Endothelial cell of umbilical vein (primary cell): ENCODE measurements at places on chromosomes 12 and 14. TPM values are rescaled to one million over a fixed set of nuclear protein-coding genes. Genes with fewer than 3 reads are reported as not detected.

LRP1-AS gene
- not detected in 2 replicates for total RNA-seq

TBC1D30 gene
- total RNA-seq = 4.4 and 7.4 TPM in 2 replicates

AKAP3 gene
- 0.62 TPM in 1 of 2 replicates, not detected in the other for total RNA-seq

NKX2-1 gene
- not detected in 2 replicates for total RNA-seq

IFNG-AS1 gene
- not detected in 2 replicates for total RNA-seq

ANG gene
- 5.7 and 6.2 TPM in 2 replicates for total RNA-seq

BMP4 gene
- total RNA-seq = 201 and 238 TPM in 2 replicates

PLEKHA5 gene
- 12.7 and 13.4 TPM in 2 replicates for total RNA-seq

HOXC4 gene
- 0.58 TPM in 1 of 2 replicates, not detected in the other for total RNA-seq

COCH gene
- 0.88 and 1.9 TPM in 2 replicates for total RNA-seq

NANOG gene
- not detected in 2 replicates for total RNA-seq

KRT71 gene
- total RNA-seq = not detected in 2 replicates

TSPAN9 gene
- total RNA-seq = 55.1 and 66.8 TPM in 2 replicates

SCNN1A gene
- 0.18 TPM in 1 of 2 replicates, not detected in the other for total RNA-seq

PMCH gene
- 1.1 and 1.8 TPM in 2 replicates for total RNA-seq

DHRS7 gene
- 29.3 and 35.7 TPM in 2 replicates for total RNA-seq
